Globus pallidus (tissue), 1 donor: ENCODE measurements at places on chromosomes 12 and 14.

DNA sequence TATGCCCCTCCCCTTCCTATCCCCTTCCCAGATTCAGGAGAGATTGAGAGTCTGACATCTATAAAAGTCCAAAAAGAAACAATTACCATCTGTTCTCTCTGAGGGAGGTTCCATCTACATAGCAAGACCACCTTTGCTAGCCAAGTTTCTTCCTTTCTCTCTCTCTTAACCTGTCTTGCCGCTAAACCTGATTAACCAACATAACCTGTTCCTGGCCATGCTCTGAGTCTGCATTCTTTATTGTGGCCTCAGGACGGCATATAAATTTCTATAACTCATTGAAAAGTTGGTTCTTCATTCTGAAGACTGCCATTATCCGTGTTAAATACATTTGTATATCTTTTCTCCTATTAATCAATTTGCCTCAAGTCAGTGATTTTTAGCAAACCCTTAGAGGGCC, 594.0 kb downstream of the KCNH5 start:
- DNase-seq = no peak

DNA sequence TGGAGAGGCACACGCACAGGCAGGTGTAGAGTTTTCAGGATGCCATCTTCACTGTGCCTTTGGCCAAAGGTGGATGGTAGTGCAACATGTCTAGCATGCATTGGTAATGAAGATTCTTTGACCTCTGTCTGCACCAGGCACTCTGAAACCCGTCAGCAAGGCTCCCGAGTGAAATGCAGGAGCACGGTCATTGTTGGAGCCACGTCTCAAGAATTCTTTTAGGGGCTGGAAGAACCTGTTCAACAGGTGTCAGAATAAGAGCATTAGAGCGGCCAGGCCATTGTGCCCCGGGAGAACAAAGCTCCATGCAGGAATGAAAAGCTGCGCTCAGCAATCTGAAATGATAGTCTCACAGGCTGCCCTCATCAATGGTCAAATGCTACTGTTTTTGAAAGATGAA, 40.2 kb upstream of the DICER1 start:
- DNase-seq = no peak

GRCh38 chr12:81874586-81874985, 115.4 kb upstream of the PPFIA2 start:
- no peak for DNase-seq

- peak; percentile 26 for DNase-seq
These were observed 17.8 kb downstream of the E2F7 start for GRCh38 chr12:77047341-77048109.

DNA sequence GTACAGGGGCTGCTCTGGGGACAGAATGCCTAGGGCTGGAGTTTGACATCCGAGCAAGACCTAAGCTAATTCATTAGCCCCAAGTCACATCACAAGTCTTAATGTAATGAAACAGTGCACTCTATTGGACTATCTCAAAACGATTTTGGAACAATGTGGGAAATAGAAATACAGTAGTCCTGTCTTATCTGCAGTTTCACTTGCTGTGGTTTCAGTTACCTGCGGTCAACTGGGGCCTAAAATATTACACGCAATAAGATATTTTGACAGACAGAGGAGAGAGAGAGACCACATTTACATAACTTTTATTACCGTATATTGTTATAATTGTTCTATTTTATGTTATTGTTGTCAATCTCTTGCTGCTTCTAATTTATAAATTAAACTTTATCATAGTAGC, 21.1 kb downstream of the MOAP1 start:
- DNase-seq = no peak

- DNase-seq = no peak
These were observed 143.6 kb downstream of the EMP1 start for GRCh38 chr12:13340149-13340548.

DNA sequence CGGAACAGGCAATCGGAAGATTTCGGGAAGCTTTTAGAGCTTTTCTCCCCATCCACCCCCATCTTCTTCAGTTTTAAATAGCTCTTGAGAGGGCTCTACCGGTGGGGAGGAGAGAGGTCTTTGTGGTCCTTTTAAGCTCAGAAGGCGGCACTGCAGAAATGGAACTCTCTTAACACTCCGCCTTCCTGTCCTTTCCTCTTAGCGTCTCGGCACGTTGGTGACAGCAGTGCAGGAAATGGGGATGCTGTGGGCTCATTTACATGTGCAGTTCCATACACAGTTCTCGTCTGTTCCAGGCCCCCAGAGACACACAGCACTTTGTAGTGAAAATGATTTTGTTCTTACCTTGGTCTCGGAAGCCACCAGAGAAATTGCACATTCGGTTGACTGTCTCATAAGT, 50.4 kb upstream of the RIN3 start:
- DNase-seq = no peak

DNA sequence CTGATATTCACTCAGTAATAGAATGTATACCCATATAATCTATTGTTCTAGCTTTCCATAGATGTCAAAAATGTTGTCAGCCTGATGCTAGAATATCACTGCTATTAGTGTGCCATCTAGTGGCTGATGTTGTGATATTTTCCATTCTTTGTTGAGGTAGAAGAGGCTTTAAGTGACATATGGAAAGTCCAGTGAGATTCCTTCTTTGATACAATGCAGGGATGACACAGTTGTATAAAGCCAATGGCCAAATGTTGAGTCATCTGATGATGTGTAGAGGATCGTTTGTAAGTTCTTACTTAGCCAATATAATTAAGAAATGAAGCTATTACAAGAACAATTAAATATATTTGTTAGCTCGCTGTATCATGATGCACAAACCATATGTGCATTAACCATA, 58.1 kb upstream of the PCED1B start:
- peak; percentile 37 for DNase-seq

DNA sequence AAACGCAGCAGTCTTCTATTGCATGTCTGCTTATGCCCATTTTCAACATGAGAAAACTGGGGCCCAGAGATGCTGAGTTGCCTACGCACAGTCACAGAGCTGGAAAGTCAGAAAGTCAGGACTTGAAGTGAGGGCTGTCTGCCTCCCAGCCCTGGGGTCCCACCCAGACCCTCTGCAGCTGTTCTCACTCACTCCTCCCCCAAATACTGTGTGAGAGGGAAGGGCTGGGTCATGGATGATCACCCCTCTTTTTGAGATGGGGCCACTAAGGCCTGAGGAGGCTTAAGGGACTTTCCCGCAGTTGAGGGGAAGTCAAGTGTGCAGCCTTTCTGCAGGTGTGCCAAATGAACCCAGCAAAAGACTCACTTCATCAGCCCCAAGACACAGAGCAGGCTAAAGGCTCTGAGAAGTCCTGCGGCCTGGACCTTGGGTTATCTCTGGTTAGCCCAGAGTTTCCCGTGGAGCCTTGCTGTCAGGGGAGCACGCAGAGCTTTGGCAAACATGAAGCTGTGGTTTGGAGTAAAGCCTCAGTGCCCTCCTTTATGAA, 18.7 kb downstream of the DTX1 start:
- no peak for DNase-seq

DNA sequence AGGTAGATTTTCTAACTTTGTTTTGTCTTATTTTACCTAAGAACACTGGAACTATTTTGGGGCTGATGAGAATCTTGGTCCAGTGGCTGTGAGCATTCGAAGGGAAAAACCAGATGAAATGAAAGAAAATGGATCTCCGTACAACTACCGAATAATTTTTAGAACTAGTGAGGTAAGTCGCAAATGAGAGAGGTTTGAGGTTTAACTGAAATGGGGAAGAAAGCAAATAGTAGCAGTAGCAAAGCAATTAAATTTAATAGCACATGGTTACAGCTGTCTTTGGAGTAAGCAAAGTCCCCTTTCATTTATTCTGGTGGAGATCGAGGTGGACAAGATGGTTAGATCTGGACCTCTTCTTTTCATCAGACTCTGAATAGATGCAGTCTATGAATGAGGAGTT, 313.5 kb upstream of the RGS6 start:
- DNase-seq = no peak

DNA sequence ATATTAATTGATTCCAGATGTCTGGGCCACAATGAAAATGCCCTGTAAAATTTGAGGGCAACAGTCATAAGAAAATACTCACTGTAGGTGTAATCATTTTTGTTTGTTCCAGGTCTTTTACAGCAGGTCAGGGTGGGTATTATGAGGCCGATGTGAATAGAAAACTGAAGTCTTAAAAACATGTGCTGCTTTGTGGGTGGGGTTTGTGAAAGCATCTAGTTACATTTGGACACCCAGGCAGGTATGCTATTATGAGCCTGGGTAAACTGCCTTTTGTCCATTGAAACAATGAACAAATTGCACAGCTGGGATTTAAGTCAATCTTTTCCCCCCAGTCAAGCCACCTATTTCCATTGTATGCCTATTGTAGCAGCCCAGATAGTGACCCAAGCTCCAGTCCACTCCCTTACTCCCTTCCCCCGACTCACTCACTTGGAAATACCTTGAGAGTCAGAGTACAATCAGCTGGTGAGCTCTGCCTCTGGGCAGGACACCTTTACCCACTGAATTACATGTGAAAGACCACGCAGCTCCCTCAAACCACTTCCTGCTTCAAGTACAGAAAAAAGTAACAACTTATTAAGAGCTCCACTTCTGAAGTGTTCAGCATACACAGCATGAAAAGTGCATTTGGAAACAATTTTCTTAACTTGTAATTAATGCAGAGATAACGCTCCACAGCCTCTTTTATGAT, 1.8 kb downstream of the IGF1 start:
- DNase-seq = no peak

GRCh38 chr14:100726550-100727085, at the start of gene DLK1:
DLK1 (plus strand) TSS chr14:100726892; CDS start chr14:100727069, 177 bp downstream.
- DNase-seq = no peak

DNA sequence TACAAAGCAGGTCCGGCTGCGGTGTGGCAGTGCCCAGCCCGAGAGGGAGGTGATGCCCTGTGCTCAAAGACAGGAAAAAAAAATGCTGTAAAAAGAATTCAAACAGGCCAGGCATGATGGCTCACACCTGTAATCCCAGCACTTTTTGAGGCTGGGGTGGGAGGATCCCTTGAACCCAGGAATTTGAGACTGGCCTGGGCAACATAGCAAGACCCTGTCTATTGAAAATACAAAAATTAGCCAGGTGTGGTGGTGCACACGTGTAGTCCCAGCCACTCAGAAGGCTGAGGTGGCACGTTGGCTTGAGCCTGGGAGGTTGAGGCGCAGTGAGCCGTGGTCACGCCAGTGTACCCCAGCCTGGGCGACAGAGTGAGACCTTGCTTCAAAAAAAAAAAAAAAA, 26.4 kb downstream of the DNAH10 start:
- no peak for DNase-seq

DNA sequence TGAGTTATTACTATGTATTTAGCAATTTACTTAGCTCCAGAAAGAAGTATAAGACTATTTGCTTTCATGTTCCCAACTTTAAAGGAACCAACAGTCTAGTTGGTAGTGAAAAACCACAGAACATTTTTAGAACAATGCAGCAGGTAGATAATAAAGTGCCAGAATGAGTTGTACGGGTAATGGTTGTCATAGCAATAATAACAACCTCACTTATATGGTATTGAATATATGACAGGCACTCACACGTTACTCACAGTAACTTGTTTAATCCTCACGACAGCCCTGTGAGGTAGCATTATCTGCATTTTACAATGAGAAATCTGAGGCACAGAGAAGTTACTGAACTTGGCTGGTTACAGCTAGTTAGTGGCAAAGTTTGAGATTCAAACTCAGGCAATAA, 10.6 kb upstream of the GAPDH start:
- no peak for DNase-seq

DNA sequence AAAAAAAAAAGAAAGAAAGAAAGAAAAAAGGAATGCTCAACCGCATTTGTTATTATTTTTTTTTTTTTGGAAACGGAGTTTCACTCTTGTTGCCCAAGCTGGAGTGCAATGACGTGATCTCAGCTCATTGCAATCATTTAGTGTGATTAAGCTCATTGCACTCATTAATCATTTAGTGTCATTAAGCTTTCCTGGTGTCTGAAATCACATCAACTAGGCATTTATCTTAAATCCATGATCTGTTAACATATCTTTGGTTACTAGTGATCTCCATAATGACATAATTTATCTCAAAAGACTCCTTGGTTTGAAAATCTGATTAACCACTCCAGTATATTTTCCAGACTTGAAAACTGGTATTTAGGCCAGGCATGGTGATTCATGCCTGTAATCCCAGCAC, 26.3 kb downstream of the ETFBKMT start:
- no peak for DNase-seq
